ENCODE measurements at places on chromosomes 2 and 18.

DNA sequence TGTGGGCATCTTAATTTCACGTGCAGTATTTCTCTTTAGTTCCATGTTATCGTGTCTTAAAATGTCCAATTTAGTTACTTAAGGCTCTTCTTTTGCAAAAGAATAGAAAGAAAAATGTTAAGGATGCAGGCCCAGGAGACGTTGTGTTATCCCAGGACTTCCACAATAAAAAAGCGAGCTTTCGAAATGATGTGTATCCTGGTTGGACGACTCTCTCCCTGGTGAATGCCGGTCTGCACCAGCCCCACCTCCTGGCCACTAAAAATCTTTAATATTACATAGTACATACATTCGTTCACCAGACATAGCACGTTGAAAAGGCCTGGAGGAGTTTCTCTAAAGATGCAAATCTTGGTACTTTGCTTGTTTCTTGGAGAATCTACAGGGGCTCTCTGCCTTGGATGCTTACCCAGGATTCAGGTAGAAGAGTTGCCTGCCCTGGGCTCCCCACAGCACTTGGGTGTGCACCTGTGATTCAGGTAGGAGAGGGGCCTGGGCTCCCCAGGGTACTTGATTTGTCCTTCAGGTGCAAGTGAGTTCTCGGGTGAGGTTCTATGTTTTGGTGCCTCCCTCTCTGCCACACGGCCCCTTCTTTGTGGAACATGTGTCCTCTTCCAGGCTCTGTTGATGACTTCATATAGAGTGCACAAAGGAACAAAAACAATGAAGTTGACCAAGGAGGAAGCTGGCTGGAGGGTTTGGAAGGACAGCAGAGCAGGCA, 26.6 kb downstream of the TWIST2 start:
- DNase-seq: no peak

GRCh38 chr2:80517316-80517715, 212.8 kb upstream of the LRRTM1 start:
- DNase-seq: no peak

- peak; percentile 21 for DNase-seq
Measured at GRCh38 chr2:228646061-228646460, 464.6 kb upstream of the SPHKAP start.

- DNase-seq: no peak
Measured at GRCh38 chr2:86793752-86794151, 3.0 kb upstream of the CD8A start.

GRCh38 chr2:235270956-235271355, 222.9 kb upstream of the AGAP1 start:
- DNase-seq: no peak
